T-helper 2 cell (primary cell): ENCODE measurements at places on chromosomes 7 and 10.

- no peak for DNase-seq
Measured at GRCh38 chr7:71705901-71706596, 574.1 kb downstream of the GALNT17 start.

GRCh38 chr7:114830952-114831351 lies 90.9 kb upstream of the MDFIC start:
- DNase-seq: no peak

DNA sequence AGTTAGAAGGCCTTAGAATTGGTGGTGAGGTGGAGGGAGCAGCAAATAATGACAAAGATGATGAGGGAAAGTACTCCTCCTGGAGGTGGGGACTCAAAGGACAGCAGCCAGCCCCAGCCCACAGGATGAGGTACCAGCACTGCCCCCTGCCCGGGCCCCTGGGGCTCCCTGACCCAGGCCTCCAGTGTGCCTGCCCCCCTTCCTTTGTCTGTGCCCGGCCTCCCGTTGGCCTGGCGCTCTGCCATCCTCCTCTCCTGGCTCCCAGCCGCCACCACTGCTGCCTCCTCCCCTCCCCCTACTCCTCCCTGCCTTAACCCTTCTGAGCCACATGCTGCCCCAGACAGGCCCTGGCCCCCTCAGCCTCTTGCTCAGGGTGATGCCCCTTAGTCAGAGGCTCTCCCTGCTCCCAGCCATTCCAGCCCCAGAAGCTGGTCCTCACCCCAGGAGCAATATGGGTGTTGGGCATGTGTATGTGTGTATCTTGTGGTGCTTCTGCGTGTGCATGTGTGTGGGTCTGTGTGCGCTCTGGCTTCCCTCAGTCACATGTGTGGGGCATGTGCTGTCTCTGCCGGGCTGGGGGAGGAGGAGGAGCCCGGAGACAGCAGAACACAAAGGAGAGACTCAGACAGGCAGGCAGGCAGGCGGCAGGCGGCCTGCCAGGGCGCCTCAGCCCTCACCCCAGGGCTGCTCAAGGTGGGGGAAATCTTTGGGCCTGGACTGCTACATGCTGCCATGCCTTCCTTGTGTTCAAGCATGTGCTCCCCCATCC lies 2.6 kb downstream of the LDB1 start:
- peak; percentile 49 for DNase-seq

GRCh38 chr7:101436857-101437576 lies 74.3 kb downstream of the COL26A1 start:
- DNase-seq: no peak

GRCh38 chr7:92266415-92267241 lies 20.9 kb downstream of the ANKIB1 start:
- DNase-seq: no peak

DNA sequence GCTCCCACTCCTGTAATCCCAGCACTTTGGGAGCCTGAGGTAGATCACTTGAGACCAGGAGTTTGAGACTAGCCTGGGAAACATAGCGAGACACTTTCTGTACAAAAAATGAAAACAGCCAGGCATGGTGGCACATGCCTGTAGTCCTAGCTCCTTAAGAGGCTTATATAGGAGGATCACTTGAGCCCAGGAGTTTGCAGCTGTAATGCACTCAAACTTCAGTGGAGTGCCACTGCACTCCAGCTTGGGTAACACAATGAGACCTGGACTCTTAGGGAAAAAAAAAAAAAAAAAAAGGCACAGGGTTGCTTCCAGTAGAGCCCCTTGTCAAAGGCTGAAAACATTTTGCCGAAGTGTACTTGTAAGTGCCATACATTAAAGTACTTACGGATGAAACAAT lies 195.3 kb downstream of the PHTF2 start:
- no peak for DNase-seq

- DNase-seq: no peak
Measured at GRCh38 chr10:104309980-104310978, 28.0 kb downstream of the ITPRIP start.

DNA sequence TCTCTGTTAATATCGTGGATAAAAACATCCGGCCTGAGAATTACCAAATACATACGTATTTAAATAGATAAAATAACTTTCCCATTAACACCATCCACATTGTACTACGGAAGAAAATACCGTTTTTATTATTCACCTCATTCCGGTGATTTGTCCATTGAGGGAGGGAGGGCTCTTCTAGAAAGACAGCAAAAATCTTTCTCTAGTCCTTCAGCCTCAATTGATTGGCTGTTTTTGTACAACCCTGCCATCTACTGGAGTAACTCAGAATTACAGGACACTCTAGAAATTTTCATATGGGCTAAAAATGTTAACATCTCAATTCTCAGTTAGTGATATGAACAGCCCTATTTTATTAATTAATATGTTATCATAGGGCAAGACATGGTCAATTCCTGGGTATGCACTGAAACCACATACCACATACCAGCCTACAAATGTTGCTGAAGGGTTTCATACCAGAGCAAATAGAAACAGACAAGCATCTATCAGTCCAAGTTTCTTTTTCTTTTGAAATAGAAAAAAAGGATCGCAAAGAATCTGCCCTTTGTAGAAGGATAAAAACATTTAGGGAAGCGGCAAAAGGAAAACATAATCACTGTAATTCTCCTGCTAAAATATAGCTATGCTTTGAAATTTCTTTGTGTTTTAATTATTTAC lies 55.8 kb upstream of the CDCA7L start:
- peak; percentile 42 for DNase-seq

DNA sequence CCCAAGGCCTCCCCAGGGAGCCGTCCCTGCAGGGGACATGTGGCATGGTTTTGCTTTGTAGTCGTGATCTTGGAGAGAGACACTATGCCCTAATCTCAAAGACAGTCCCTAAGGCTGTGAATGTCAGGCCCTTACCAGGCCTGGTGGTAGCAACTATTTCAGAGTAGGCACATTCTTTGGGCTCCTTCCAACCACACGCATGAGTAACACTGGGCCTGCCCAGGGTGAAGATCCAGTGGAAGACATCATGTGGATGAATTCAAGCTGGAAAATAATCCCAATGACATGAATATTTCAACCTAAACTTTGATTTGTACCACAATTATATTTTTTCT lies 39.5 kb upstream of the INSIG1 start:
- DNase-seq: no peak

DNA sequence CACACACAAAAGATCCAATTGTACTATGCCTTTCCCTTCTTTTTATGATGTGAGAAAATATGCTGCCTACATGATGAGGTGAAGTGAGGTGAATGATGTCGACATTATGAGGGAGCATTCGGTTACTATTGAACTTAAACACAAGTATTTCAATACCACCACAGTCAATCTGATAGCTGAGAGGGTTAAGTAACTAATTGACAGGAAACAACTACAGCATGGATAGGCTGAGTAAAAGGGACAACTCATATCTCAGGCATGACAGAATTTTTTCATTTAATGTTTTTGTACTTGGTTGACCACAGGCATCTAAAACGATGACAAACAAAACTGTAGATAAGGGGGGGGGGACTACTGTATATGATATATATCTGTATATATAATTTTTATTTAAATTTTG lies 488.9 kb downstream of the SH2D4B start:
- no peak for DNase-seq

GRCh38 chr10:117652228-117653169 lies 110.0 kb downstream of the EMX2 start:
- DNase-seq: no peak

GRCh38 chr10:103709341-103709920 lies 145.9 kb downstream of the SH3PXD2A start:
- DNase-seq: no peak

- DNase-seq: no peak
Measured at GRCh38 chr10:77602913-77603533, 34.6 kb downstream of the KCNMA1 start.

DNA sequence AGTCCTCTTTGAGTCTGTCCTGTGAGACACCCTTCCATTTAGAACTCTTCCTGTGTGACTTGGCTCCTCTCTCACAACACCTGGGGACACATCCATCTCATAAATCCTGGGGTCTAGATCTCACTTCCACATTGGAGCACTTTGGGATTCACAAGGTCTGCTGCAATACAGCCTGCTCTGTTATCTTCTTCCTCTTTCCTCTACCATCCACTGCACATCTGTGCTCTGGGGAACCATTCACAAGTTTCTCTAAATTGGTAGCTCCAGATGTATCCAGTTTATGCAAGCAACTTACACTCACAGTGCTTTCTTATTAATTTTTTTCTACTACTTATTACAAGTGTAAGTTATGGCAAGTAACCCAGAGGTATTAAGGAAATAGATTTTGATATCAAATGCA lies 5.5 kb upstream of the FIGNL1 start:
- DNase-seq: no peak

GRCh38 chr10:86104611-86105145 lies 261.9 kb downstream of the GRID1 start:
- no peak for DNase-seq

- DNase-seq: no peak
Measured at GRCh38 chr7:129258649-129259389, 34.0 kb downstream of the AHCYL2 start.

GRCh38 chr7:50591480-50592438 lies 26.6 kb upstream of the DDC start:
- DNase-seq: no peak

DNA sequence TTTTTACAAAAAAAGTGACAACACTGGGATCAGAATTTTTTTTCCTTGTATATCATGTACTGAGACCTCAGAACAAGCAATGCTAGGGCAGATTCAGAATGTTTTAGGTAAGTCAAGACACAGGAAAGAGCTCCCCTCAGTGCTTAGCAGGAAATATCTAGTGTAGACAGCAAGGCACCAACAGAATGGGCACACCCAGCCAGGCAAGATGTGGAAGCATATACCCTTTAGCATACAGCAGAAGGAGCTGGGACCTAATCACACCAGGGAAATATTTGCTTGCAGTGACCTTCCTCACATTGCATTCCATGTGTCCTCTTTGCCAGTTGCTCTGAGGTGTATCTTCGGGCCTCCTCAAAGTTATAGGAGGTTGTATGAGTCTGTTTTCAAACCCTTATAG lies 497.6 kb upstream of the LRRN3 start:
- DNase-seq: no peak

- no peak for DNase-seq
Measured at GRCh38 chr7:150842018-150842417, 10.3 kb upstream of the AOC1 start.

DNA sequence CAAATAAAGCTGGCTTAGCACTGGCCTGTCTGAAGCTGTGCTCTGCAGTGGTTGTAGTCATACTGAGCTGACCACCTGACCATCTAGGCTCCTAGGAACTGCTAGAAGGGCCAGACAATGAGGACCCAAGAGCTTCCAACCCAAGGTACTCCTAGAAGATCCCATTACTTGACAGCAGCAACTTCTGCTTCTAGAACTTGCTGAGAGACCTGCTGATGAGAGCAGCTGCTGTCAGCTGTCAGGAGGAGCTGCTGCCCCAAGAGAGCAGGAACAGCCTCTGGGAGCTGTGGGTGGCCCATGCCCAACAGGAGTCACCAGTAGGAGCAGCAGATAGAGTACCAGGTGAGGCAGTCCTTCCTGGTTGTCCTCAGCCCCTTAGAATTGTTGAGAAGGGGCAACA lies 70.2 kb downstream of the RBM20 start:
- DNase-seq: no peak

- no peak for DNase-seq
Measured at GRCh38 chr7:37660614-37661013, 23.0 kb upstream of the GPR141 start.

GRCh38 chr10:113444766-113445365 lies 108.0 kb upstream of the HABP2 start:
- DNase-seq: no peak

DNA sequence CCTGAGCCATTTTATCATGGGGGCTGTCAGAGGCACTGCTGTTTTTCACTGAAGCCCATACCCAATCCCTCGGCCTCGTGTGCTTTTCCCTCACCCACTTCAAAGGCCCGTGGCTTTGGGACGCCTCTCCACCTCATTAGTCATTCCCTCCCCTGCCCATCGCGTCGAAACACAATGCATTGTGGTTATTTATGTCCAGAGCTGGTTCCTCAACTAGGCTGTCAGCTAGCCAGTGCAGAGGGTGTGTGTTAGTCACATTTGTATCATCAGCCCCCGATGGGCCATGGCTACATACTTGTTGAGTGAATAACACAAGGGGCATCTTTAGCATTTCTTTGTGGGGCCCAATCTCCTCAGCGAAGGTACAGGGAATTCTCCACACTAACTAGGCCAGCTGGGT lies 3.8 kb upstream of the CRCP start:
- DNase-seq: no peak

DNA sequence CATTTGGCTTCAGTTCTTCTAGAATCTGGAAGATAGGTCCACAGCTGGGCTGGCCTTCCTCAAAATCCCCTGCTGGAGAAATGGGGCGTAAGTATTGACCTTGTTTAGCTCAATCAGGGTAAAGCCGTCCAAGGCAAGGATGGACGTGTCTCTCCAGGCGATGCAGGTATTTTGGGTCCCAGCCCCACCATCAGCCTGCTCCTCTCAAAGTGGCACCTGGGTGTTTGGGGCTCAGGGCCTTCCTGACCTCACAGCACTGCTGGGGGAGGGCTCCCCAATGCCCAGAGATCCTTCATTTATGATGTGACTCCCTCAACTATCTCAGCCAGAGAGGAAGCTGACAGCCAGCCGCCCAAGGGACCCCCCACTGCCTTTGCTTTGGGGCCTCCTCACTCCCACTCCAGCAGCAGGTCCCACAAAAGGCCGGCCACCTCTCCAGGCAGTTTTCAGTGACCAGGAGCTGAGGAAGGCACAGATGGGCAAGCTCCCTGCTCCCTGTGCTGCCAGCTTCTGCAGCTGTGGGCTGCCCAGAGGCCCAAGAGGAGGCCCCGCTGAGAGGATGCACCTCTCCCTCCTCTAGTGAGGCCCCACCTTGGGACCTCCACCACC lies 140.0 kb upstream of the TCERG1L start:
- DNase-seq: no peak

GRCh38 chr7:18530224-18531179 lies 35.0 kb downstream of the HDAC9 start:
- DNase-seq: no peak

DNA sequence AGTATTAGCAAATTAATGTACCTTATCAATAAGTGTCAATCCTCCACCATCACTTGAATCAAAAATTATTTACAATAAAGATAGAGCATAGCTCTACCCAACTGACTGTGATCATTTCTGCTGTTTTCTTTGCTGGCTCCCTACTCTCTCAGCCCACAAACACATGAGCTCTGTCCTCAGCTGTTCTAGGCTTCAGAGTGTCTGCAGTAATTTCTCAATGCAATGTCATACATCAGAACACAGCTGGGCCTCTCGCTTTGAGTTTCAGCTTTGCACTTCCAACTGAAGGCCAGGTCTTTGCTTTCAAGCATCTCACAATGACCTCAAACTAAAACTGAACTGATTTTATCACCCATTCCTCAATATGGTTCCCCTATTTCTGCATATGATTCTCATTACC lies 55.7 kb downstream of the RNF133 start:
- DNase-seq: no peak

GRCh38 chr10:119216127-119216526 lies 8.8 kb downstream of the GRK5 start:
- no peak for DNase-seq

- no peak for DNase-seq
Measured at GRCh38 chr7:46352004-46352954, 431.2 kb upstream of the IGFBP3 start.

DNA sequence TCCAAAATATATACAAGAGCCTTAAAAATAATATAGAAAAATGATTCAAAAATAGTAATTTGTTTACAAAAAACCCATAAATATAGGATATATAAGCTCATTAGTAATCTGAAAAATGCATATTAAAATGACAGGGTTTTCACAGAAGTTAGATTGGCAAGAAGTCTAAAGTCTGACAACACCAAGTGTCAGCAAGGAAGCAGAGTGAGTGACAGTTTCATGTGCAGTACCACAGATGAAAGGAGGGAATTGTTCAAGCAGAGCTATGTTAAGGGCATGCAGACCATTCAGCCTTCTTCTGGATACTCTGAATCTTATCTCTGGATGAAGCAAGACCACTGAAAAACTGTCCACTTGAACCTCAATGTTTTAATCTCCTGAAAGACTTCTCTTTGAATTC lies 55.9 kb downstream of the ZNF248 start:
- DNase-seq: no peak
